ENCODE measurements at places on chromosomes 12 and 14.

GRCh38 chr14:29650554-29651269 is 276.9 kb downstream of the PRKD1 start:
- DNase-seq: no peak

DNA sequence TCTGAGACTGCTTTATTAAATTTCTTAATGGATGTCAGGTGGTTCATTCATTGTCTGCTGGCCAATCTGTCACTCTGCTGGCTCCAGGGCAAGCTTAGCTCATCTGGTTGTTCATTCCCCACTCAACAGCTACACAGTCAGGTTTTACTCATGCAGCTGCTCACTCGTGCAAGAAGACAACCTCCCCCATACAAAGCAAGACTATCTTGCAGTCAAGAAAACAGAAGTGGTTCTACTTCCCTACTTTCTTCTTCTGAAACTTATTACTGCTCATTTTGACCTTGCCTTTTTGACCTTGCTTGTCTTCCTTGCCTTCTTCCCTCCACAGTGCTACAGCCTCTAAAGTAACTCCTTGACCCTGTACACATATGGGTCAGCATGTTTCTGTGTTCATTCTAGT is 277.9 kb downstream of the SSPN start:
- DNase-seq: no peak

GRCh38 chr12:22046090-22046967 is at the start of gene CMAS:
CMAS (plus strand) TSS chr12:22046218; CDS start chr12:22046304, 86 bp downstream.
- DNase-seq: peak; percentile 84

DNA sequence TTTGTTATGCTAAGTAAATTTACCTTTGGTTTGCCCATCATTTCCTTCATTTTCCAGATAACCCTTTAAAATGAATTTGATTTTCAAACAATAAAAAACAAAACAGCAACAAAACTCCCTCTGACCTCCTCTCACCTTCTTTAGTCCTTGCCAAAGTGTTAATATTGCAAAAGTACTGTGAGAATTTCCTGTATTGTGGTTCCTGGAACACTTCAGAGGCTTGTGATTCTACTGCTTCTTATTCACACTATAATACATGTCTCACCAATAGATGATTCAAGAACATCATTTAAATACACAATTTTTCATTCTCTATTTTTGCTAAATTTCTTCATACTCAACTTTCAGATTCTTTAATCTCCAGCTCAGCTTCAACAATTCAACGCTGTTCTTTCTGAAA is at the start of gene KLRD1:
TSS of gene KLRD1 (plus strand) at position 241 of the 400 bp plus-strand sequence. CDS start 208 bp downstream, outside the sequence.
- no peak for DNase-seq

- DNase-seq: no peak
Observed at GRCh38 chr14:22594156-22594716, 3.9 kb upstream of the ABHD4 start.

DNA sequence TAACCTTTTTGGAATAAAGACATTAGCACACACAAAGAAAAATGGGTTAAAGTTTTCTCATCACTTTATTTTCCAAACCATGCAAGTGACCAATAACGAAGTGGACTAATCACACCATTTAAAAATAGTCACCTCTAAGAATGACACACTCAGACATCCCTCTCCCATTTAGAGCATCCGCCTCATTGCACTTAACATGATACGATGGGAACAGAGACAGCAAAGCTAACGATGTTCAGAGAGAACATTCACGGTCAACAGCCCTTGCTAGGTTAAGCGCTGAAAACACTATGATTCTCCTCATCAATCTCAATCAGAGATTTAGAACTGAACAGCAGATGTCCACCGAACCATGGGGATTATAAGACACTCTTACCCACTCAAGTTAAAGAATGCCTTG is 35.8 kb downstream of the NIN start:
- DNase-seq: no peak

- no peak for DNase-seq
Observed at GRCh38 chr12:57319678-57320469, 68.9 kb upstream of the STAC3 start.

DNA sequence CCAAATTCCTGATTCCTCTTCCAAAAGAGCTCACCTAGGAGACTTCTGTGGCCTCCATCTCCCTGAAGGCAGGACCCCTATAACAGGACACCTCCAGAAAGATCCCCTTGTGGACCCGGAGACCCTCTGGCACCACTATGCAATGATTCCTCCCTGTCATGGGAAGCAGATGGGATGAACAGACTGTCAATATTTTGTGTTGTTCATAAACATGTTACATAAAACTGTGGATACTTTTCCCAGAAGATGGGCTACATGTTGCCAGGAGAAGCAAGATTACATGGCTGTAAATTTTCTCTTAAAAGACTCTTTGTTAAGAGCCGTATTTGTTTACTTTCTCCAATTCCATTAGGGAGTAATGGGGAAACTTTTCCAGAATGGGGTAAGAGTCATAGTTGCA is 52.1 kb downstream of the TUNAR start:
- DNase-seq: no peak

- DNase-seq: no peak
Observed at GRCh38 chr12:47033081-47033480, 46.3 kb upstream of the PCED1B start.

DNA sequence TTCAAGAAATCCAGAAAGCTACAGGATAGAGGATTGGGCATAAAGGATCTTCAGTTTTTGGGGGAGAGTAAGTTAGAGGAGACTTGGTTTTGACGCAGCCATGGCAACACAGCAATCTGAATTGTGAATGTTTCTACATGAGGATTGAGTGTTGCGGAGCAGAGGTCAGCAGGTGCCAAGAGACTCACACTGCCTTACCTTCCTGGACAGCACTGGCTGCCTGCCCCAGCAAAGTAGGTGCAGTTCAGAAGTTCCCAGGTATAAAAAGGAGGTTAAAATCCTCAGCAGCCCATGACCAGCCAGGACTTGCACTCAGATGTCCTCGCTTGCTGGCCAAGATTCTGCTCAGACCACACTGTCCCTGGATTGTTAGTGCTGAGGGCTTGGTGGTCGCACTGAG is 371.1 kb downstream of the DPF3 start:
- DNase-seq: no peak

DNA sequence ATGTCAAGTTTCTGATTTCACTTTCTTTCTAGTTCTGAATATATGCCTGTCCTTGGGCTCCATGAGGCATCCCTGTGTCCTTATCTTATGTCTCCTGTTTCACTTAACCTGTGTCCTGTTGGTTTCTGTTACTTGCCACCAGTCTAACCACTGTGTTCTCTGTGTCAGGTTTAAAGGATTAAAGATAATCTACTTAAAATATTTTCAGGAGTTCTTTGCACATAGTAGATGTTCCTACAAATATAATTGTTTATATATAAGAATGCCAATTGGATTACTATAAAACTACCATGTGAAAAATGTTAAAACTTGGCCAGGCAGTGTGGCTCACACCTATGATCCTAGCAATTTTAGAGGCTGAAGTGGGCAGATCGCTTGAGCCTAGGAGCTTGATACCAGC is 406.4 kb downstream of the CCER1 start:
- DNase-seq: no peak

DNA sequence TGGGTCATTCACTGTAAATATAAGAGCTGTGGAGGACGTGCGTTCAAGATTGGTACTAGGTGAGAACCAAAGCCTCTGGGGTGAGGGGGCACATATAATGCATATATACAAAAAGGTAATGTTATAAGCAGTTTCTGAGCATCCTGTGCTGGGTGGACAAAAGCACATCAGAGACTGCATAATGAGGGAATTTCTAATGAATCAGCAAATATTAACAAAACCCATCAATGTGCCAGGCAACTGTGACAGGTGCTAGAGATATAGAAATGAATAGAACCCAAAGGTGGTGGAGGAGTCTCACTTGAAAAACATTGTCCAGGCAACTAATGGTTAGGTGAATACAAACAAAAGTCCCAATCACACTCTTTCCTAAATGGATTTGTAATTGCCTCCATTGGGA is 74.7 kb downstream of the GPR65 start:
- DNase-seq: no peak

- DNase-seq: no peak
Observed at GRCh38 chr12:26455936-26456574, 260.7 kb downstream of the SSPN start.

DNA sequence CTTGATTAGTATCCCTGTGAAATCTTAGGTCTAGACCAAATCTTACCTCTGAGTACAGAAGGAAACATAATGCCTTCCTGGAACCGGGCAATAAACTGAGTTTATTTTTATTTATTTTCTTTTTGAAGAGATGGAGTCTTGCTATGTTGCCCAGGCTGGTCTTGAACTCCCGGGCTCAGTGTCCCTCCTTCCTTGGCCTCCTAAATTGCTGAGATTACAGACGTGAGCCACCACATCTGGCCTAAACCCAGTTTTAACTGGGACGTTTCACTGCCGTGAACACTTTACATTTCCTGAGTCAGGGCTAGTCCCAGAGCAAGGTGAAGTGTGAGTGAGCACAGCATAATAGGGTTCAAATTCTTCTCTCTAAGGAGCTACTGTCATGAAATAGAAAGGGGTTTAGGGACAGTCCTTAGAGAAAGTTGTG is 671 bp downstream of the GUCY2C start:
- no peak for DNase-seq

GRCh38 chr12:55797068-55797467 is 20.5 kb downstream of the SARNP start:
- no peak for DNase-seq

GRCh38 chr12:20546267-20546666 is 148.9 kb upstream of the SLCO1C1 start:
- no peak for DNase-seq

DNA sequence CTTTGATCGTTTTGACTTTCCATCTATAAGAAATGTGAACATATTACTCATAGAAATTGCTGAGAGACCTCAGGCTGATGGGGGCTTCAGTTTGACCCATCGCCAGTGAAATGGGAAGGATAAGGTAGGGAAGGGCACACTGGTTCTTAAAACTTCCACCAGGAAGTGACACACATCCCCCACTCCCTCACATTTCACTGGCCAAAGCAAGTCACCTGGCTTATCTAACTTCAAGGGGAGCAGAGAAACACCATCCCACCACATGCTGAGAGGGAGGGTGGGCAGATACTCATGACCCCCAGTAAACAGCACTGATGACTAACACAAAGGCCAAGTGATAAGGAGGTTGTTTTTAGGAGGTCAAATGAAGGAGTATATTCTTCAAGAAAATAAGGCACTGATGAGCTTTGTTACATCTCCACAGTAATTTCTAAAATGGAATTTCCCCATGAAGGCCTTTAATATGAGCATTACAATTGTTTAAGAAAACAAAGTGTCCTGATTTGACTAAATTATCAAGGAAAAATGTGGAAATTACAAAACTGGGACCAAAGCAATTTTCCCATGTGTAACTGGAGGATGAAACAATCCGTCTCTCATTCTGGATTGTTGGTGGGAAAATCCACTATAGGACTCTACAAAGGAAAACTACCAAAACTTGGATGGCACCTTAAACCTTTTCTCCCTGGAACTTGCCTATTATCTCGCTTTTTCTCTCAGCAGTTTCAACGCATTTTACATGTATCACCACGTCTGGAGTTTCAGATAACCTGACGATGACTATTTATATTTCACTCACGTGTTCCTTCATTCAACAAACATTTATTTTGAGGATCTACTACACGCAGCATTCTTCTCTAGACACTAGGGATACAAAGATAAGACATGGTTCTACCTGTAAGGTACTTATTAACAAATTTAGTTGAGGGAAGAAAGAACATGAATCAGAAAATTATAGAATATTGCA is 91.8 kb upstream of the EEA1 start:
- DNase-seq: no peak

GRCh38 chr12:97142737-97143410 is 235.8 kb downstream of the NEDD1 start:
- DNase-seq: no peak

DNA sequence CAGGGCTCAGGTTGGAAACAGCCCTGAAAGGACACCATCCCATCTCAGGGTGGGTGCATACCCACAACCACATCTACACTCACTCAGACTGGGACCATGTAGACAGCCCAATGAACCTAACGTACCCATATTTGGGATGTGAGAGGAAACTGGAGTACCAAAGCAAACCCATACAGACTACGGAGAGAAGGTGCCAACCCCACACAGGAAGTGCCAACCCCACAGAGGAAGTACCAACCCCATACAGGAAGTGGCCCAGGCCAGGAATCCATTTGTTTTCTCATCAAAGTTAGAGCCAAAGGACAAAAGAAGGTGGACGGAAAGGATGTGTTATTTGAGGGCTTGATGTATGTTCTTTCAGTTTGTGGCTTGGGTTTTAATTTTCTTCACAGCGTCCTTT is 19.5 kb upstream of the SPIC start:
- DNase-seq: peak; percentile 34

- DNase-seq: no peak
Observed at GRCh38 chr12:120257041-120257821, 8.3 kb downstream of the PXN start.

- no peak for DNase-seq
Observed at GRCh38 chr12:76943008-76943407, 64.2 kb upstream of the CSRP2 start.

DNA sequence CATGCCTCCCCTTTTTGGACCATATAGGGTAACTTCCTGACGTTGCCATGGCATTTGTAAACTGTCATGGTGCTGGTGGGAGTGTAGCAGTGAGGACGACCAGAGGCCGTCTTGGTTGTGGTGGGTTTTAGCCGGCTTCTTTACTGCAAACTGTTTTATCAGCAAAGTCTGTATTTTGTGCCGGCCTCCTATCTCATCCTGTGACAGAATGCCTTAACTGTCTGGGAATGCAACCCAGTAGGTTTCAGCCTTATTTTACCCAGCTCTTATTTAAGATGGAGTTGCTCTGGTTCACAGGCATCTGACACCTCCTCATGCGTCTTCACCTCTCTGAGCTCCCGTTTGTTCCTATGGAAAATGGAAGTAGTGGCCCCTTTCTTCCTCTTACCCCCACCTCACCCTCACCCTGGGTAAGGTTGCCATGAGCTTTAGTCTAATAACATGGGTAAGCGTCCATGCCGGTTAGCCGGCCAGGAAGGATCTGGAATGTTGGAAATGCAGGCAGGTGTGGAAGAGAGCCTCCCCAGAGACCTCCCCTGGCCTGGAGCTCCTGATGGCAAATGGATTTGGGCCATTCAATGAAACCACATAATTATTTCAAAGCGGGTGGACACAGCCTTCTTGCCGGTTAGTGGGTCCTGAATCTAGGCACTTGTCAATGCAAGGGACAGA is 18.6 kb downstream of the HHIPL1 start:
- DNase-seq: no peak

GRCh38 chr12:76030341-76031080 is 1.1 kb downstream of the PHLDA1 start:
- DNase-seq: peak; percentile 75

Data from activated naive CD4-positive, alpha-beta T cell treated with anti-CD3 and anti-CD28 coated beads for 36 hours (primary cell).